CD8-positive, alpha-beta T cell (primary cell): ENCODE measurements at places on chromosomes 1 and 21.

DNA sequence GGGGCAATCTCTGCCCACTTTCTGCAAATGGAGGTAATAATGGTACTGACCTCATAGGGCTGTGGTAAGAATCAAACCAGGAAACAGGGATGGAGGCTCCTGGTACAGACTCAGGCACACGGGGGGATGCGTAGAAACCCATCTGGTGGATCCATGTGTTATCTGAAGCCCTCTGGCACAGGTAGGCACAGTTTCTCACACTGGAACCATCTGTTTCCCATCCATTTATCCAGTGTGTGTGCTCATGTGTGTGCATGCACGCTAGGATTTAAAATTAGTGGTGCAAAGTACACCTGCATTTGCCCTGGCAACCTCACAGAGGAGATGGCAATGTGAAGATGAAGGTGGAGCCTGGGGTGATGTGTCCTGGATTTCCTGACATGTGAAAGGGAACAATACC is 103.3 kb downstream of the RAVER2 start:
- DNase-seq, result no peak

DNA sequence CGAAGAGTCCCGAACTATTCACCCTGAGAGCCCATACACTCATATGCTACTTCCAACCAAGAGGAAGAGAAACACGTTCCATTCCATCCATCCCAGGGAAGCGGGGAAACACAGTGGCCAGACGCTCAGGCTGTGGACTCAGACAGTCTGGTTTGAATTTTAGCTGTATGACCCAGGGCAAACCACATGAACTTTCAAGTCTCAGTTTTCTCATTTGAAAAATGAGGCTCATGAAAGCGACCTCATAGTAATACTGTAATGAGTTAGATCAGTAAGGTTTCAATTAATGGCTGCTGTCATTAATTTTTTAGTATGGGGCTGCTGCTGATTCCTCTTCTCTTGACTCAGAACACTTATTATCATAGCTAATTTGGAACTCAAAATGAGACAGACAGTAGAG is 1.5 kb downstream of the FCRL4 start:
- no peak for DNase-seq

DNA sequence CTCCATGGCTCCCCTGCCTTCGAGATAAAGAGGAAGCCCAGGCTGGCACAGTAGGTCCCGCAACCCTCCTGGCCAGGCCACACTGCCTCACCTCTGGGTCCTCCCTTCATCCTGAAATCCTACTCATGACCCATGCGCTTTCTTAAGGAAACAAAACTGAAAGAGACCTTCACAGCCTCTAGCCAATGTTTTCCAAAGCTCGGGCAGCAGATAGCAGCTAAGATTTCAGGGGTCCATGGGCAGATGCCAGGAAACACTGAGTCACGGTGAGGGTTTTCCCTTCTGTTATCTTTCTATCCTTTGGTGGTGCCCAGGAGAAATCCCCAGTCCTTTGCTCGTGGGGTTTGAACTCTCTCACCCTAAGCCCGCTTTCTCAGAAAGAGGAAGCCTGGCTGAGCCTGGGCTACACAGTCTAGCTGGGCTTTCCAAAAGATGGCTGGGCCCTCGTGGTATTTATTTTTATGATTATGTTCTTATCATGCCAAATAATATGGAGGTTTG is 26.6 kb downstream of the TTC39A start:
- DNase-seq, result no peak

GRCh38 chr1:119331190-119331515 is 37.4 kb upstream of the HAO2 start:
- no peak for DNase-seq

GRCh38 chr1:38454236-38454635 is 405.3 kb downstream of the RRAGC start:
- DNase-seq, result no peak

- DNase-seq, result no peak
Measured at GRCh38 chr21:42495027-42495426, 997 bp downstream of the RSPH1 start.

GRCh38 chr1:72105201-72105600 is 177.1 kb downstream of the NEGR1 start:
- no peak for DNase-seq

- DNase-seq, result no peak
Measured at GRCh38 chr1:149843431-149844041, 55.8 kb upstream of the BOLA1 start.

GRCh38 chr21:40257342-40257741 is 390.1 kb downstream of the PCP4 start:
- DNase-seq, result no peak

GRCh38 chr21:16420031-16420724 is 690.4 kb downstream of the USP25 start:
- DNase-seq, result no peak

DNA sequence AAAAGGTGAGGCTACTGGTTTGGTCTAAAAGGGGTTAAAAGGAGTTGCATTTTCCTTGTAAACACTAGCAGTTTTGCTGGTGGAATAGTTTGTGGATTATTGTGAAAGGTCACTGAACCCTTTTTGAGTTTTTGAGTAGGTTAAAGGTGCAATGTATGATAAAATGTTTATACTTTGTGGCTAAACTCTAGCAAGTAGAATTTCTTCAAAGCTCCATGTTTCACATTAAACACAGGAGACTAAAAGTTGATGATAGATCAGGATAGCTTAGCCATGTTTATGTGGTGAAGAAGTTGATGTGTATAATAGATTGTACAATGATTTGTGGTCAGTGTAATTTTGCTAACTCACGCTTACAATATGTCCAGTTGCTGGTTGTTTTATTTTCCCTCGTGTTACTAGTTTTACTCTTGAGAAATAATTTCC is 13.1 kb downstream of the ZNF326 start:
- no peak for DNase-seq

GRCh38 chr1:116330846-116331245 is 42.2 kb upstream of the ATP1A1 start:
- no peak for DNase-seq

DNA sequence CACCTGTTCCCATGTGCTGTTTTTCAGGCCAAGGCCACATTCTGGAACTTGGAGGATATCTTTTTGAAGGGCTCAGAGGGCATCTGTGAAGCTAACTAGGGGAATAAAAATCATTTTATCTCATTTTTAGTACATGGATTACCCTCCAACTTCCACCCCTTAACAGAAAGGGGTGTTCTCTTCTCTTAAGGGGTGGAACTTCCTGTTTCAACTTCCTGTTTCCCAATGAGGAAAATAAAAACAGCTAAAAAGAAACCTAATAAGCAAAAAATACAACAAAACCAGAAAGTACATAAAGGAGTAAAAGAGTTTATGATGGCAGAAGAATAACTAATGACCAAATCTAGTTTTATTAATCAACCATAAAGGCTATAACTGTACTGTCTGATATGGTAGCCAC is 24.8 kb upstream of the SLC22A15 start:
- no peak for DNase-seq

GRCh38 chr1:239944666-239945065 is 147.0 kb upstream of the FMN2 start:
- no peak for DNase-seq

GRCh38 chr1:101520302-101520701 is 283.5 kb downstream of the S1PR1 start:
- DNase-seq, result no peak

- no peak for DNase-seq
Measured at GRCh38 chr1:67269061-67269460, 38.6 kb upstream of the IL12RB2 start.

GRCh38 chr1:17251701-17252376 is 2.9 kb downstream of the PADI3 start:
- DNase-seq, result no peak

GRCh38 chr1:242185731-242186130 is 186.8 kb upstream of the MAP1LC3C start:
- DNase-seq, result no peak

- peak; percentile 65 for DNase-seq
Measured at GRCh38 chr1:84724128-84724860, 34.0 kb upstream of the SSX2IP start.

- no peak for DNase-seq
Measured at GRCh38 chr1:85245891-85246290, 13.6 kb downstream of the C1orf52 start.

- no peak for DNase-seq
Measured at GRCh38 chr1:12255913-12256312, 26.1 kb downstream of the VPS13D start.

GRCh38 chr1:20819818-20820217 is 32.7 kb upstream of the HP1BP3 start:
- DNase-seq, result no peak

DNA sequence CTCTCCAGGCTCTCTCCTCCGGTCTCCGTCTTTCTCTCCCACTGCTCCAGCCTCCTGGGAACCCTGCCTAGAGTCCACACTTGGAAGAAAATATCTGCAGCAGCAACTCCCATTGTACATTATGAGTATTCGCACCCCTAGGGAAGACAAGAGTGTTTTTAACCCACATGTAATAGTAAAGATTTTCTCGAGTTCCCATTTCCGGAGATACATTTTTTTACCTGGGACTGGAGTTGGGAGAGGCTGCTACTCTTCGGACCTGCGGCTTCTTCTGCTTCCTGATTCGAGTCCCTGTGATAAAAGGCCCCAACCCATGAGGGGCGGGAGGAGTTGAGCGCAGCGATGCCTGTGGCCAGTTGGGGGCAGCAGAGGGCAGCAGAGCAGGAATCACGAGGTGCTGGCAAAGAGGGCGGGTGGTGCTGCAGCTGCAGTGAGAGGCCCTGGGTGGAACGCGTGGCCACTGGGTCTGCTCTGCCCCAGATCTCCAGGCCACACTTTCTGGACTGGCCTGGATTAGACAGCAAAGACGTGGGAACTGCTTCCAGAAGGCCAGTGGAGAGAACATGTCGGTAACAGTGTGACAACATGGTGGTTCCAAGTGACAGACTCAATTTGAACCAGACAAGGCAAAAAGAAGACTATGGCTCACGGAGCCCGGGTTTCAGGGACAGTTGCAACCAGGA is 221.0 kb upstream of the CSF3R start:
- DNase-seq, result peak; percentile 23
